8988T (cell line): ENCODE measurements at places on chromosomes 1 and 21.
A peak's percentile ranks its signal among the peaks of the same experiment; 100 is the strongest.

- DNase-seq = no peak
These were observed 1355.8 kb upstream of the PRMT6 start for GRCh38 chr1:105700723-105701122.

DNA sequence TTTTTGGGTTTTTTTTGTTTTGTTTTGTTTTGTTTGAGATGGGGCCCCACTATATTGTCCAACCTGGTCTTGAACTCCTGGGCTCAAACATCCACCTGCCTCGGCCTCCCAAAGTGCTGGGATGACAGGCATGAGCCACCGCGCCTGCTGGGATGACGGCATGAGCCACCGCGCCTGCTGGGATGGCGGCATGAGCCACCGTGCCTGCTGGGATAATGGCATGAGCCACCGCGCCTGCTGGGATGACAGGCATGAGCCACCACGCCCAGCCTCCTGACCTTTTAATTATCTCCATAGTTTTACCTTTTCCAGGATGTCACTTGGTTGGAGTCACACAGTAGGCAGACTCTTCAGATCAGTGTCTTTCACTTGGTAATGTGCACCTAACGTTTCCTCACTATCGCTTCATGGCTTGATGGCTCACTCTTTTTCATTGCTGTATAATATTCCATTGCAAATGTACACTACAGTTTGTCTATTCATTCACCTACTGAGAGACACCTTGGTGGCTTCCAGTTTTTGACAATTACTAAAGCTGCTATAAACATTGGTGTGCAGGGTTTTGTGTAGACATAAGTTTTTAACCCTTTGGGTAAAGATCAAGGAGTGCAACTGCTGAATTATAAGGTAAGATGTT lies 10.1 kb upstream of the PDXK start:
- no peak for DNase-seq

DNA sequence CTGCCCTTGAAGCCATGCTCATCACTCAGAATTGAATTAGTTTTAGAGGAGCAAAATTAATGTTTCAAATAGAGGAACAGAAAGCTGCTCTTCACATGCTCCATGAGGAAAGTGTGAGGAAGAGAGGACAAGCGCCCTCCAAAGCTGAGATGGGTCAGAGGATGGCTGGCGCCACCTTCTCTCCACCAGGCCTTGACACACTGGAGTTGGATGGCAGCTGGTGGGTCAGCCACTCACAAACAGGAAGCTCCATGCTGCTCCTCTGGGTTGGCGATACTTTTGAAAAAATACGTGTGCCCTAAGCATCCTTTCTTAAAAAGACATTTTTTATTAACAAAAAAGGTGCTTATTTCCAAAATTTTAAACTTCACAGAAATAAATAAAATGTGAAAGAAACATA lies 3.1 kb upstream of the CD2 start:
- no peak for DNase-seq

DNA sequence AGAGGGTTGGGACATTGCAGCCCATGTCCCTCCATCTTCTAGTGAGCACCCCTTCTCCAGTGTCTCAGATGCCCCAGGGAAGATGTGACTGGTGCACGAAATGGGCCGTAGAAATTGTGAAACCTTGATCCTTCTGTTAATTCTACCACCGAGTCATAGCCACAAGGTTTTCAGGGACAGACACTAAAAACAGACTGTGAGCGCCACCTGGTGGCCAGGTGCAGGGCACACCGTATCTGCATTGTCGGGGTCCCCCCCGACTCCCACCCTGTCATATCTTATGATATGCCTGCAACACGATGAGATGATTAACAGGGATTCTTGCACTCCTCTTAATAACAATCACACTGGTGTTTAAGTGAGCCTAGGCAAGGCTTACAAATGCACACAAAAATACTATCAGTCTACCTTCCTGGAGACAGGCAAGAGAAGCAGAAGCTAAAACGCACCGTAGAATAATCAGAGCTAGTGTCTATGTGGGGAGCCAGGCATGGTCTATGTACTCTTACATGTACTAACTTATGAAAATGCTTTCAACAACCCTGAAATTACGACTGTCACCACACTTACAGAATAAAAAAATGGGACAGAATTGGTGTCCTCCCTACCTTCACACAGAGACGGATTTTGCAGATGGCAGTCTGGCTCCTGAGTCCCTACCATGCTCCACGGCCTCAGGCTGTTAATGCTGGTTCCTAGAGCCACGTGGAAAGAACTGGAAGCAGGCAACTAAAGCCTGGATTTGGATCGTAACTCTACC lies 57.9 kb downstream of the FHAD1 start:
- DNase-seq = peak; percentile 26

DNA sequence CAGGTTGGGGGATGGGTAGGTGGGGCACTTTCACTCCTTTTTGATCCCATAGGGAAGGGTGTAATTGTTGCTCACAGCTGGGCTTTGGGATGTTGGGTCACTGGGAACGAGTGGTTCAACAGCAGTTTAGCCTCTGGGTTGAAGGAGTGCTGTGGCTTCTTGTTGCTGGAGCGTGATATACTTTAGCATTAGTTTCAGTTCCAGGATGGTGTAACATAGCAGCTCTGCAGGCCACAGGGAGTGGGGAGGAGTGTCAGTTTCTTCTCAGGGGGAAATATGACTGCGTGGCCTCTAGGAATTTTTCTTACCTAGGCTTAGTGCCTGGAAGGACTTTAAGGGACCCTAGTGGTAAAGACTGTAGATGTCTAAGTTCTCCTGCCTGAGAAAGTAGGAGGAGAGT lies 1105.3 kb upstream of the TMPRSS15 start:
- DNase-seq = no peak

DNA sequence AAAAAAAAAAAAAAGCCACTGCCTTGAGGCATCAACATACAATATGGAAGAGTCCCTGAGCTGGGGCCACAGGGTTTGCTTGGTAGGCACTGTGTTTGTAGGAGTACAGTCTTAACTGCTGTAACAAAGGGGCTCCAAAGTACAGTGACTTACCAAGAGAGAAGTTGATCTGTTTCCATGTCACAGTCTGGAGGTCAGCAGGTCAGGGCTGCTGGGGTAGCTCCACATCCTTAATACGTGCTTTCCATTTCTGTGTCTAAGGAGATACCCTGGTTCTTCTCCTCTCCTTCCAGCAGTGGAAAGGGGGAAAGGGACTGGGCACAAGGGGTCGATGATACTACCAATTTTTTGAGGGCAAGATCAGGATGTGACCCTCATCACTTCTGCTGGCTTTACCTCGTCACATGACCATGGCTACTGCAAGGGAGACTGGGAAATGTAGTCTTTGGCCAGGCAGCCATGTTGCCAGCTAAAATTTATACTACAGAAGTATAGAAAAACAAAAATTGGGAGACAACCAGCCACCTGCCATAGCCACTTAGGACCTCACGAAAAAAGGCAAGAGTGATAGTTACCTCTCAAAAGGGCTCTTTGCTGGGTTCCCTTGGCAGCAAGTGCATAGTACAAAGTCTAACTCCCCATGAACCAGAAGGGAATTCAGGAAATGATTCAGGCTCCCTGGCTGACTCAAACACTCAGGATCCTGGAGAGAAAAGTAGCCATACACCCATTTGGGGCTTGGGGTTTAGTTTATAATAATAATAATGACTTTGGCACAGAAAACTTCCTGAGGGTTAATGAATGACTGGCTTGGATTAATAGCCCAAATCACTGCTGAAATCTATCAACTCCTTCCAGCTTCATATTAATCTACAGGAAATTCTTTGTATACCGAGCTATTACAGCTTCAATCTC lies 52.7 kb upstream of the ATP5PO start:
- no peak for DNase-seq

- DNase-seq = no peak
These were observed 19.1 kb downstream of the ARHGAP29 start for GRCh38 chr1:94218332-94218731.

DNA sequence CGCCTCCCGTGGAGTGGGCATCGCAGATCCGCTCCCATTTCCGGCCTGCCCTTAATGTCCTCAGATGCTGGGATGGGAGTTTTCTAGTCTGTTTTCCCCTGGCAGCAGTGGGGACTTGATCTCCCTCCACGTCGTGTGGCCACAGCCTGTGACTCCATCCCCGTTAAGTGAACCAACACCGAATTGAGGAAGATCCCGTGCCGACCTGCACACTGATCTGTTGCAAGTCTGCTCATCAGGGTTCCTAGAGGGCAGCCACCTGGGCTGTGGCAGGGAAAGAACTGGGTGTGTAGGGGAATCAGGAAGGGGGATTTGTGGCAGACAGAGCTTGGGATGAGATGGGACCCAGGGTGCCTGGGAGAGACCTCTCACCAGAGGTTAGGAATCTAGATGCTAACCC lies 23.3 kb upstream of the CDK18 start:
- DNase-seq = no peak

DNA sequence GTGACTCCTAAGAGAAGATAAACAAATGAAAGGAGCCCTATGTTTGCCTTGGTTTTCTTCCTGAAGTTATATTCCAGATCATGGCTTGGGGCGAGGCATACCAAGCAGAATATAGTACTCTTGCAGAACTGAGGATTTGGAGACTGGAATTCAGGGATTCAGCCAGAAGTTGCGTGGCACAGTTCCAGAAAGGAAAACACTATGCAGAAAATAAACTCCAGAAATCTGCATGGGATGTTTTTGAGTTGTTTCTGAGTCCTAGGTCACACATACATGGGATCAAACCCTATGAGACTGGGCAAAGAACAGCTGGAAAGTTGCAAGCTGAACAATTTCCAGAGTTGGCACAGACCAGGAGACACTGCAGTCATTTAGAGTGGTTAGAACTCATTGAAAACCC lies 42.9 kb upstream of the IFFO2 start:
- DNase-seq = no peak

- no peak for DNase-seq
These were observed 12.0 kb upstream of the SYT14 start for GRCh38 chr1:209926045-209926444.

DNA sequence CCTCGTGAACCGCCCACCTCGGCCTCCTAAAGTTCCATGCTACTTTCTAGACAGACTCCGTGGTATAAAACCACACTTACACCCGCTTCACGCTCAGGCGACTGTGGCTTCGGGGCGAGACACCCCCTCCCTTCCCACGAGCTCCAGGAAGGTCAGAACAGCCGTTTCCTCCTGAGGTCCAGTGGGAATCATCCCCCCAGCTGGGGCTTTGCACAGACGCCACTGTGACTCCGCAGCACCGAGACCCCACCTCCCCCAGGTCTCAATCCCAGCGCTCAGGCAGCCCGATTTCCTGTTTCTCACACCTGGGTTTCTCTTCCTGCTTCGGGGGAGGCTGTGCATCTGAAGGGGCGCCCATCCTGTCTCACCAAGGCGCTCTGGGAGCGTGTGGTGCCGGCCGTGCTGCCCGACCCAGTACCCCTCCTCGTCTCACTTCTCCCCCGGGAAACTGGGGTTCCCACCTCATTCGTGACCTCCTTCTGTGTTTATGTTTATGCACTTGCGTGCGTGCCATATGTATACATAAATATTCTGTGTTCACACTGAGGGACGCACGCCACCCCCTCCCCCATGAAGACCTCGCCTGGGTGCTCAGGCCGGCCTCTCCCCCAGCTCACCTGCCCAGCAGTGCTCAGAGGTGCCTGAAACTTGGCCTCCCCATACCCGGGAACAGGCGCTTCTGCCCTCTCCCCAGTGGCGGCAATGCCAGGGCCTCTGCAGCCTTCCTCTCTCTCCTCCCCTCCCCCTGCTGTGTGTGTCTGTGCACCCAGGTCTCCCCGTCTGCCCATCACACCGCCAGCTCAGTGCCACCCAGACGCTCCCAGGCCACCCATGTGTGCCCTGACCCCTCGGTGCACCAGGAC lies 14.6 kb downstream of the SLC35E2B start:
- DNase-seq = no peak

GRCh38 chr1:197156692-197157091 lies 10.2 kb upstream of the ASPM start:
- no peak for DNase-seq

GRCh38 chr21:35163411-35163810 lies 114.3 kb upstream of the RUNX1 start:
- DNase-seq = no peak

GRCh38 chr1:150999051-150999674 lies 7.5 kb downstream of the MINDY1 start:
- no peak for DNase-seq

- DNase-seq = no peak
These were observed 139.3 kb upstream of the EDN2 start for GRCh38 chr1:41623736-41624135.

DNA sequence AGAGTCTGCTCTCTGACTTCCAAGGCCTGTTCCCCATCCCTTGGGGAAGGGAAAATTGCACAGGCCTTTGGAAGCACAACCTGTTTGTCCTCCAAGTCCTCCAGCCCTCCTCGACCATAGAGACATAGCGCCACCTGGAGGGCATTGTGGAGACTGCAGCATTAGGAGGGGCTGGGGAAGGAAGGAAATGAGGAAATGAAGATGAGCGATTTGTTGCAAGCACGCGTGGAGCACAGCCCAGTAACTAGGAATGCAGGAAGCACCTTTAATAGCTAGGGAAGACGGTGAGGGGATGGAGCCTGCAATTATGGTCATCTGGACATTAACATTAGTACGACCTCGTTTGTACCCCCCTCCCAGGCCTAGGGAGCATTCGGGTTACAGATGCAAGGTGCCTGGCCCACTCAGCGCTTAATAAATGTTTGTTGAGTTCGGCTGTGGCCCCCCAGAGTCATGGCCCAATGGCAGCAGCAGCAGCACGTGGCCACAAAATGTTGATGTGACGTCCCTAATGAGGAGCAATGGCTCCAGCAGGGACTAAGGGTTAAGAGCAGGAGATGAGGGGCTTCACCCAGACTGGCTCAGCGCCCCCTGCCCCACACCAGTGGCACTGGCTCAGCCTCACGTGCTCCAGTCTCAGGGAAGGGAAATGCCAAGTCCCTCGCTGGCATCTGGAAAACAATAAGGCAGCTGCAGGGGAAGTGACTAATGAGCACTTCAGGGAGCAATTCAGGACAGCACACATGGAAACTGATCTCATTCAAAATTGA lies 8.0 kb upstream of the CAMK2N1 start:
- peak; percentile 56 for DNase-seq

- DNase-seq = no peak
These were observed 14.3 kb downstream of the TRIM11 start for GRCh38 chr1:228392111-228392936.

- DNase-seq = no peak
These were observed 116.3 kb downstream of the DAB1 start for GRCh38 chr1:57307392-57308170.

DNA sequence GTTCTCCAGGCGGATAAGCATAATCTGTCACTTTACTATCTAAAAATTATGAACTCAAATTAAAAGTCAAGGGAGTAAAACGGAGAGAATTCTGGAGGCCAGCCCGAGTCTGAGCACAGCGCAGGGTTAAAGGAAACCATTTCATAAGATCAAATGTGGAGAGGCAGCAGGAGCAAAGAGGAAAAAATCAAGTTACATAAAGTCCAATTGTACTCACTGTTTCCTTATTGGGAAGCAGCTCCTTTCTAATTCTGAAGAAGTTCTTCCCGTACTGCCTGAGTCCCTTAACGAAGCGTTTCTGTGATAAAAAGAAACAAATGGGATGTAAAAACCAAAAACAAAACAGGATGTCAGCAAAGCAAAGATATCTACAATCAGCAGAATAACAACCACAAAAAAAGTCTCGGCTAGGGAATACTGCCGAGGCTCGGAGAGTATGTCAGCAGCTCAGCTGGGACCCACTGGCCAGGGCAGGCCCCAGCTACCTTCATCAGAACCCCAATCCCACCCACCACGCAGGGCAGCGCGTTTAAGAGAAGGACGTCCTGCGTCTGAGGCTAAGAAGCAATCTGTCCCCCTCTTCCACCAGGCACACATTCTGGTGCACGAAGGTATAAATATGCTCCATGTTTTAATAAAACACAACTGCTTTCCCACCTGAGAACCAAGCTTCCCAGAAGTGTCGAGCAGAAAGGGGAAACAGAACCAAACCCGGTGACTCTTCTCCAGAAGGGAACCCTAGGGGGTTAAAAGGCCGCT lies 104.8 kb downstream of the SLC45A1 start:
- DNase-seq = no peak
